ENCODE measurements at places on chromosomes 12 and 14.

- DNase-seq = no peak
These were observed 798 bp downstream of the CELA1 start for GRCh38 chr12:51345681-51346080.

- no peak for DNase-seq
These were observed 33.5 kb upstream of the C14orf180 start for GRCh38 chr14:104545942-104546501.

DNA sequence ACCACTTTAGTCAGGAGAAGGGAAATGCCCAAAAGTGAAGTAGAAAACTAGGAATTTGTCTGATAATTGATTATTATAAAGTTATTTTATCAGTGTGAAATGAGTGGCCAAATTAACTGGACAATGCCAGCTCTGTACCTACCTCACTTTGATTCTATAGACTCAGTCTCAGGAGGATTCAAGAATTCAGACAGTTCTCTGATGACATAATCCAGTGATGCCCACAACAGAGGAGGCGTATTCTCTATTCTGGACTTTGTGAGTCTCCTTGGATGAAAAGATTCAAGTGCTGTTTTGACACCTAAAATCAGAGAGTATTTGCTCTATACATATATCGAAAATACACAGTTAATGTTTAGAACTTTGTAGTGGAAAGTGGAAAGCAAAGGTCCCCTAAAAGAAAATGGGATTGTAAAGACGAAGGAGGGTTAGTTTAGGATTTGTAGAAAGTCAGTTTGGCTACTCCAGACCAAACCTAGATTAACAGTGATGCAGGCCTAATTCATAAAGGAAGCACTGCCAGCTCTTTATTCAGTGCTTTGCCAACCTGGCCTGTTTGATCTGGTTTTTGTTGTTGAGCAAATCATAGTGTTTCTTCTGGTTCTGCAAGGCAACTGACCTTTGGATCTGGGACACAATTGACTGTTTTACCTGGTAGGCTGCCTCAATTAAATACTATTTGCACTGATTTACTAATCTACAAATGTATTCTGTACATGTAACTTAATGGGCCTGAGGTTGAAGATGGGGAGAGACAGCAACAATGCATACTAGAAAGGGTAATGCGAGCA, 67.4 kb downstream of the DAD1 start:
- DNase-seq = no peak

DNA sequence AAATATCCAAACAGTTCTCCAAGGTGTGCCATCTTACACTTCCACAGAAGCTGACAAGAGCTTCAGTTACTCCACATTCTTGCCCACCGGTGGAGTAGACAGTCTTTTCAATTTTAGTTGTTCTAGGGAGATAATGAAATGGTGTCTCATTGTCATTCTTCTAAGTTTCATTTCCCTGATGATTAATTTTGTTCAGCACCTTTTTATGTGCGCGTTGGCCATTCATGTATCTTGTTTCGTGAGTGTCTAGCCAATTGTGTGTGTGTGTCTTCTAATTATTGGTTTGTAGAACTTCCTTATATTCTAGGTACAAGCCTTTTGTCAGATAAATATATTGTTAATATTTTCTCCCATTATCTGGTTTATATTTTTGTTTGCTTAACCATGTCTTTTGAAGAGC, 63.1 kb downstream of the GLT1D1 start:
- no peak for DNase-seq

GRCh38 chr14:58104808-58105207, 47.2 kb downstream of the ARMH4 start:
- no peak for DNase-seq

DNA sequence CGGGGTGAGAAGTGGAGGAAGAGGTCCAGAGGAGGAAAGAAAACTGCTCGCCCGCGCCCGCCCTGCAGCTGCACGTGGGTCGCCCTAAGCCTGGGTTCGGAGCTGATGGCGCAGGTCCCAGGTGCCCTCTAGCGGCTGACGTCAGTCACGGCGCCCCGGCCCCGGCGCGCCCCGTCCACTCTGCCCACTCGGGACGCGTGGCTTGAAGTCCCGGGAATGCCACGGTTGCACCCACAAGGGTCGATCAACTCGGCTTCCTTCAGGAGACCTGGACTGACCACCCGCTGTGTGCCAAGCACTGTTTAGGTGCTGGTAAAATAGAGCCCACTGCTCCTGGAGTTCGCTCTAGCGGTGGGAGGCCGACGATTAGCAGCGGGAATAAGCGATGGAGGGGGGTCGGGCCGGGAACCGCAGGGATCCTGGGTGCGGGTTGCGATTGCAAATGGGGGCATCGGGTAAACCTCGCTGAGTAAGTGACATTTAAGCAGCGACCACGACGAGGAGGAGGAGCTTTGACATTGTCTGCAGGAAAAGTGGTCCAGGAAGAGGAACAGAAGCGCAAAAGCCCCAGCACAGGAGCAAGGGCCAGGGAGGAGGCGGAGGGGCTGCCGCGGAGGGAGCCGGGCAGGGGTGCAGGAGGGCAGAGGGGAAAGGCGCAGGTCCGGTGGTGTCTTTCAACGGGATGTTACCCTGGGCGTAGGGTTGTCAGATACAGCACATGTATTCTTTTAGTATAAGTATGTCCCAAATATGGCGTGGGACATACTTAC, 5.1 kb upstream of the ZNF839 start:
- DNase-seq = peak; percentile 87

GRCh38 chr14:94630396-94630795, 18.2 kb downstream of the SERPINA3 start:
- no peak for DNase-seq

DNA sequence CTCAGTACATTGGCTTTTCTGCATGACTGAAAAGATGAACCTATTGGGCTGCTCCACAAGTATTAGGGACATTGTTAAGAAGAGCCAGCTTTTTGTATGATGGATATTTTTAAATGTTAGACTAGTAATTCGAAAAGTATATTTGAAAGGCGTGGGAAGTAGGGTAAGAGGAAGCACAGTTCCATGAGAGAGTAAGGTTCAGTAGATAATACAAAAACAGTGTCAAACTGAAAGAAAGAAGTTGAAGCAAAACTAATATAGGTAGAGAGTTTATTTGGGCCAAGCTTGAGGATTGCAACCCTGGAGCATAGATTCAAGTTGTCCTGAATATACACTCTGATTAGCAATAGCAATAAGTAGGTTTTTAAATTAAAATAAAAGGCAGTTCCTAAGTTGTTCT, 193.9 kb downstream of the RASSF9 start:
- no peak for DNase-seq

- DNase-seq = no peak
These were observed 396.7 kb upstream of the PDE3A start for GRCh38 chr12:19971361-19972280.

DNA sequence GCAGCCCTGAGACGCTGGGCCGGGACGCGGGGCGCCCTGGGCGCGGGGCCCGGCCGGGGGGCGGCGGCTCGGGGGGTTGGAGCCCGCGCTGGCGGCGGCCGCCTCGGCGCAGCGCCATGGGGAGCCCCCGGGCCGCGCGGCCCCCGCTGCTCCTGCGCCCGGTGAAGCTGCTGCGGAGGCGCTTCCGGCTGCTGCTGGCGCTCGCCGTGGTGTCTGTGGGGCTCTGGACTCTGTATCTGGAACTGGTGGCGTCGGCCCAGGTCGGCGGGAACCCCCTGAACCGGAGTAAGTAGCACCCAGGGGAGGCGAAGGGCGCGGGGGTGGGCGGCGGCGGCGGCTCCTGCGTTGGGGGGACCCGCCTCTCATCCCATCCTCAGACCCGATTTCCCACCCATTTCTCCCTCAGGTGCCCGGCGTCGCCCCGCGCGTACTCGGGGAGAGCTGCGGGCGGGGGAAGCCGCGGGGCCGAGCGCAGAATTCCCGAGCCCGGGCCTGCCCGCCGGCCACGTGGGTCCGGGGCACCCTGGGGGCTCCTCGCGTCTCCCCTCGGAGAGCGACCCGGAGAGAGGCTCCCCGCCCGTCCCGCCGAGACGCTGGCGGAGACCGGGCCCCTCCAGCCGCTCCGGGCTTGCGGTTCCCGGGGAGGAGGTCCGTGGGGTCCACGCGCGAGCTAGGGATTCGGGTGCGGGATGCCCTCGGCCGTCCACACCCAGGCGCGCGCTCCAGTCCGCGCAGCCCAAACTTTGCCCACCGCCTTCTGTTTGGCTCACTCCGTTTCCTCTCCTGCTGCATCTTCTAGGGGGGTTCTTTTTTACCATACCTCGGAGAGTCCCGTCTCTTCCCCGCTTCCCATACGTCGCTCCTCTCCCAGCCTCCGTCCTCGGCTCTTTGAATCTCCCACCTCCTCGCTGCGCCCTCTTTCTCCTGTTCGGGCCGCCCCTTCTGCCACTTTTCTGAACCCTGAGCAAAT, 807 bp downstream of the B4GALNT3 start:
- peak; percentile 31 for DNase-seq

- DNase-seq = no peak
These were observed 50.2 kb upstream of the ELK3 start for GRCh38 chr12:96143827-96144565.

- peak; percentile 90 for DNase-seq
These were observed 1.7 kb upstream of the FLRT2 start for GRCh38 chr14:85528080-85528896.

DNA sequence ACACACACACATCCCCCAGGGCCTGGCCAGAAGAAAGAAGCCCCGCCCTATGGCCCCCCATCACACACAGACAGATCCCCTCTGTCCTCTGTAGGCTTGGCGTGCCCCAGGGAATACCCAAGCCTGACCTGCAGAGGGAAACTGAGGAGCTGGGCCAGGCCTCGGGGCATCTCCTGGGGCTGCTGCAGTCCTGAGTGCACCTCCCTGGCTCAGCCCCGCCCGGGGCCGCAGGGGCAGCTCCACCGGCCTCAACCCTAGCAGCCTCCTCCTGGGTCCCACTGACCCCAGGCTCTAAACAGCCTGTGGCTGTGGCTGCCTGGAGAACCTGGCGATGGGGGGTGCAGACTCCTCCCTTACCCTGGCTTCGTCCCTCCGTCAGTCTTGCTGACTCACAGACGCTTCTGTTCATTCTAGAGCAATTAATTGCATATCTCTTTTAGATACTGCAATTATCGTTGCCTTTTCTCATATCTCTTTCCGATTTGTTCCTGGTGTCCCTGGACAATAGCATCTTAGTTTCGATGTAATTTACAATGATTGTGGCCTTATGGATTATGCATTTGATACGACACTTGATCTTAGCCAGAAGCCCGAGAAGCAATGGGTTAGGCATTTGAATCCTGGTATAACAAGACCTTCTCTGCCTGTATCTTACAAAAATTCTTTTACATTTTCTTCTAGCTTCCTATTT, 45.8 kb upstream of the EIF5 start:
- DNase-seq = no peak

DNA sequence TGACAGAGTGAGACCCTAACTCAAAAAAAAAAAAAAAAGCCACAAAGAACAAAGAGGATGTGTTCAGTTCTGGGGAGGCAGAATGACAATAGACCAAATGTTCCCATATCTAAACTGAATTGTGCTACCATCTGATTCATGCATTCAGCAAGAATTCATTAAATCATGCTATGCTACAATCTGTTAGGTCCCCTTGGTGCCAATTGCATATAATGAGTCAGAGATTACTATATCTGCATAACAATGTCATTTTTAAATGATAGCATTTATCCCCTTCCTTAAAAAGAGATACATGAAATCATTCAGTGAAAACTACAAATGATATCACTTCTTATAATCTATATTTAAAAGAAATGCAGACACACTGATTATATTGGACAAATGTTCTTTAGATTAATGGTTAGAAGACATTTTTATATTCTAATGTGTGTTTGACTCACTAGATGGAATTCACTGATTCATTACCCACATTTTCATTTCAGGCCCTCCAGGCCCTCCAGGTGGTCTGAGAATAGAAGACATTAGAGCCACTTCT, 207.6 kb upstream of the PDZRN4 start:
- DNase-seq = peak; percentile 65

DNA sequence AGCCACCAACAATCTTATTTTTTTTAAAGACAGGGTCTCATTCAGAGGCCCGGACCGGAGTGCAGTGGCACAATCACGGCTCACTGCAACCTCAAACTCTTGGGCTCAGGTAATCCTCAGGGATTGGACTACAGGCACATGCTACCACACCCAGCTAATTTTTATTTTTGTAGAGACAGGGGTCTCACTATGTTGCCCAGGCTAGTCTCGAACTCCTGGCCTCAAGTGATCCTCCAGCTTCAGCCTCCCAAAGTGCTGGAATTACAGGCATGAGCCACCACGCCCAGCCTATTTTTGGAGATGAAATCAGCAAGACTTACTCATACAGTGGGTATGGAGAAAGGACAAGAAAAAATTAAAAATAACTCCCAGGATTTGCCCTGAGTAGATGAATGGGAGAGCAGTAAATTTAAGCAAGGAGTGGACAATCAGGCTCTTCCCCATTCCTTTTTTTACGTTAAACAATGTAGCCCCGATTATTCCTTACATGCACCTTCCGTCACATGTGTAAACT, 13.2 kb downstream of the FMNL3 start:
- no peak for DNase-seq

GRCh38 chr12:106897981-106898901, 57.5 kb upstream of the TMEM263 start:
- peak; percentile 36 for DNase-seq

- DNase-seq = no peak
These were observed 39.9 kb downstream of the SNAPC1 start for GRCh38 chr14:61802010-61802568.

DNA sequence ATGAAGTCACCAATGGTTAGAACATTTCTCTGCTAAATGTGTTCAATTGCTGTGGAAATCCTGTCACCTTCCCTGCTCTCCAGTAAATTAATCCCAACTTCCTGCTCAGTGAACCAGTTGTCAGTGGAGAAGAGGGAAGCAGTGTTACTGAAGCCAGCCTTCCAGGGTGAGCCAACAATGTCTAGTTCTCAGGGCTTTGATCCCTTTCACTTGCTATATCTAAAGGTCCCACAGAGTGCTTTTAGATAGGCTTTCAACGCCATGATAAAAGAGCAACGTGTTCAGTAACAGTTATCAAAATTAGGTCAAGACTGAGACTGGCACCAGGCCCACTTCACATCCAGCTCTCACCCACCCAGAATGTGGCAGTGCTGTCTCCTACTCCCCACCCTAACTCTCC, 139.7 kb downstream of the KCNH5 start:
- no peak for DNase-seq

- peak; percentile 52 for DNase-seq
These were observed 1500.7 kb upstream of the FLRT2 start for GRCh38 chr14:84029246-84029645.

DNA sequence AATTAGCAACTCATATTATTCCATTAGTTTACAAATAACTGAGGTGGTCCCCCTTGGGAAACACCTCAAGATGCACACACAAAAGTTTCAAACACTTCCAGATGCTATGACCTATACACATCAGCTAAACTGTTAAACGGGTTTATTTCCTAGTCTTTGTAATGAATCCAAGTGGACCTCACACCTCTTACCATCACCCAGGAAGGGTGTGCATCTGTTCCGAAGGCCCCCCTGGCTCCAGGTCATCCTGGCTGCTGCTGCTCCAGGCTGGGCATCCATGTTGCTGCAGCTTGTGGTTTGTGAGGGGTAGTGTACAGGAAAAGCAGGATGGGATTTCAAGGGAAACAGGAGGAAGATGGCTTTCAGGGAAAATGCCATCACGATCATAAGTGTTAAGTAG, 6.8 kb downstream of the HNRNPC start:
- no peak for DNase-seq

DNA sequence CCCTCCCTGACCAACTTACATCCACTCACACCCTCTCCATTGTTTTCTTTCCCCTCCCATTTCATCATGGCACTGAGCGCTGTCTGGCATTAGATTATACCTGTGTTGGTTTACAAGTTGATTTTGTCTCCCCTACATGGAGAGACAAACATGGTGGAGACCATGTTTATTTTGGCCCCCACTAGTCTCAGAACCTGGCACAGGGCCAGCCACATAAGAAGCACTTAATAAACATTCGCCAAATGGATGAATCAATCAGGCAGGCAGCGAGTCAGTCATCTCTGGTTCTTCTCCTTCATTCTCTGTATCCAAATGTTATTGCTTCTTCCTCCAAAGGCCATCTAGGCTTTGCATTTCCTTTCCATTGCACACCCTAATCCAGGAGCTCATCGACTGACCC, 177.4 kb downstream of the DPF3 start:
- DNase-seq = no peak
